ENCODE measurements at places on chromosomes 5 and 9.

DNA sequence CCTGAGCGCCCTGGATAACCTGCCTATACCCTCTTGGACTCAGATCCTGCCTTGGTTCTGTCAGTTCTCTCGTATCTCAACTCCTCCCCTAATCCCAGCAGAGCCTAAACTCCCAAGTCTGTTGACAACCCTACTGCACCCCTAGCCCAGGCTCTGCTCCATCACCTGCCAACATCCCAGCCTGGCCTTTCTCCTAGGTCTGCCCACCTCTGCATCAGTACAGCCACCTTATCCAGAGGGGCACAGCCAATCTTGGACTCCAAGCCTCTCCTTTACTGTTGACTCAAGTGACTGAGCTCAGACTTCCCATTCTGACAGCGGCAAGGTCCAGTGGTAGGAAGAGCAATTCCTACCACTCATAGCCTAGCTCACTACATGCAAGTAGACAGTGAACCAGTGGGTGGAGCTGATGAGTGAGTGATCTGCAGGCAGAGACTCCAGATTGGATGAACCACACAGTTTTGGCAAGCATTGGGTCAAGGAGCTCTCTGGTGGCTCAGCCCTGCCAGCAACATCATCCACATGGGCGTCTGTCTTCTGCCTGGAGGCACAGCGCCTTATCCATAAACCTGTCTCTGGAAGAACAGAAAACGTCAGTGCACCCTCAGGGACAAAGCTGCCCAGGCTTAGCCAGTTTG is 26.5 kb downstream of the TRMO start:
- DNase-seq = peak; percentile 64

DNA sequence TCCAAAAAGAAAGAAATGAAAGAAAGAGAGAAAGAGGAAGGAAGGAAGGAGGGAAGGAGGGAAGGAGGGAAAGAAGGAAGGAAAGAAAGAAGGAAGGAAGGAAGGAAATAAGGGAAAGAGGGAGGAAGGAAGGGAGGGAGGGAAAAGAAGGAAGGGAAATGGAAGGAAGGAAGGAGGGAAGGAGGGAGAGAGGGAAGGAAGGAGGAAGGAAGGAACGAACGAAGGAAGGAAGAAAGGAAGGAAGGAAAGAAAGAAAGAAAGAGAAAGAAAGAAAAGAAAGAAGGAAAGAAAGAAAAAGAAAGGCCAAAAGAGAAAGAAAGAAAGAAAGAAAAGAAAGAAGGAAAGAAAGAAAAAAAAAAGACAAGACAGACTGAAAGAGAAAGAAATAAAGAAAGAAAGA is 263.9 kb upstream of the ATP10B start:
- DNase-seq = no peak

DNA sequence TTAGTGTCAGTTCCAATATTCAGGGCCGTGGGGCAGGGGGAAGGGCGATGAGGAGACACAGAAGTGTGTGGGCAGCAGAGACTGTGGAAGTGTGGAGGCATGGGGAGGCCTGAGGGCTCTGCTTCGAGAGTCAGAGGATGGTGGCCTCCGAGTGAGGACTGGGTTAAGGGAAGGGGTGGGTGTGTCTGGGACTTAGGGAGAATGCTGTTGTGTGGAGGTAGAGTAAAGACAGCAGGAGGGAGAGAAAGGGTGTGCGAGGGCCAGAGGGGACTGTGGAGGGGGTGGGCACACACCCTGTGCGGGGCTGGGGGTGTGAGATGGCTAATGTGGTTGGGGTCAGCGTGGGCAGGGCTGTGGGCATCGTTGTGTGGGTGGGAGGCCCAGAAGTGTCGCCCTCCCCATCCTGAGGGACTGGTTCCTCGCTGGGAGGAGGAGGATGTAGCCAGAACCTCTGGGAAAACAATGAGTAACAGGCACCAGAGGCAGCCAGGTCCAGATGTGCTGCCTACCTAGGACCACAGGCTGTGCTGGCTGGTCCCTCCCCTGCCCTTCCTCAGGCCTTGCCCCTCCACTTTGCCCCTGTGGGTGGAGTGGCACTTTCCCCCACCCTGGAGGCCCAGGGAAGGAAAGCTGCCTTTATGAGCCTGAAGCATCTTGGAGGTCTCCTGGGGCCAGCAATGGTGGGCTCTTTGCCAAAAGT is 4.2 kb downstream of the USP20 start:
- no peak for DNase-seq

- DNase-seq = no peak
These were observed 13.9 kb upstream of the LPCAT1 start for GRCh38 chr5:1537603-1538154.

DNA sequence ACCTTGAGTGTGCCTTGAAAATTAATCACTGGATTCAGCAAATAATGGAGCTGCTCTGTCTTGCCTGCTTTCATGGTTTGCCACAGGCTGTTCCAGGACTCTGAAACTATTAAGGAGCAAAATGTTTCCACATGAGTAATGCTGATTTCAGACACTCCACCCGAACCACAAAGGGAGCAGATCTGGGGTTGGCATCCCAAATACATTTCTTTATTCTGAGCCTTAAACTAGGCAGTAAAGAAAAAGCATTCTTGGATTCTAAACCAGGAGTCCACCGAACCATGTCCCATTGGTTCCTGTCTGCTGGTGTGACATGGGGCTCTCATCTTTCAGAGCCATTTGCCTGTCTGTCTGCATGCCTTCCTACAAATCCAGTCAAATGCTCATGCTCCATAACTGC is 10.1 kb upstream of the C1QTNF3 start:
- DNase-seq = no peak

DNA sequence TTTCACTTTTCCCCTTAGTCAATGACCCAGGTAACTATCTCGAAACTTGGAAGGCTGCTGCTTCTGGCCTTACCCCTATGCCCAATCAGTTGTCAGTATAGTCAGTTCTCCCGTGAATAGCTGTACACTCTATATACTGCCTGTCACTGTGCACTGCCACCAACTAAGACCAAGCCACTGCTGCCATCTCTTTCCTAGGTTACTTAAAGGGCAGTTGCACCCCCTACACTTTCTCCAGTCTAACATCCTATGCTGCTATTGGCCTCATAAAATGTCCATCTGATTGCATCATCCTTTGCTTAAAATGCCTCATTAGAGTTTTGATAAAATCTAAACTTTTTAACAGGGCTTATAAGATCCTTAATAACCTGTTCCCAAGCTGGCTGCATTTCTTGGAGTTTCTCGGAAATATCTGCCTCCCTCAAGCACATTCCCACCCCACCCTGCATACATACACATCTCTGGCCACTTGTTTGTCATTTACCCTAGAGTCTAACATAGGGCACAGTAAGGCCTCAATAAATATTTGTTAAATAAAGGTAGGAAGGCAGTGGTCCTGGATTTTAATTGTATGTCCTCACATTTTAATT is 32.8 kb upstream of the TNFAIP8 start:
- DNase-seq = peak; percentile 49

GRCh38 chr9:131279863-131280570 is 3.7 kb upstream of the FAM78A start:
- no peak for DNase-seq

GRCh38 chr9:92181296-92181695 is 66.1 kb upstream of the SPTLC1 start:
- DNase-seq = no peak

- no peak for DNase-seq
These were observed 100.5 kb downstream of the TLE4 start for GRCh38 chr9:79672236-79672635.

- no peak for DNase-seq
These were observed 102.2 kb upstream of the SPATA31D4 start for GRCh38 chr9:81825846-81826516.

DNA sequence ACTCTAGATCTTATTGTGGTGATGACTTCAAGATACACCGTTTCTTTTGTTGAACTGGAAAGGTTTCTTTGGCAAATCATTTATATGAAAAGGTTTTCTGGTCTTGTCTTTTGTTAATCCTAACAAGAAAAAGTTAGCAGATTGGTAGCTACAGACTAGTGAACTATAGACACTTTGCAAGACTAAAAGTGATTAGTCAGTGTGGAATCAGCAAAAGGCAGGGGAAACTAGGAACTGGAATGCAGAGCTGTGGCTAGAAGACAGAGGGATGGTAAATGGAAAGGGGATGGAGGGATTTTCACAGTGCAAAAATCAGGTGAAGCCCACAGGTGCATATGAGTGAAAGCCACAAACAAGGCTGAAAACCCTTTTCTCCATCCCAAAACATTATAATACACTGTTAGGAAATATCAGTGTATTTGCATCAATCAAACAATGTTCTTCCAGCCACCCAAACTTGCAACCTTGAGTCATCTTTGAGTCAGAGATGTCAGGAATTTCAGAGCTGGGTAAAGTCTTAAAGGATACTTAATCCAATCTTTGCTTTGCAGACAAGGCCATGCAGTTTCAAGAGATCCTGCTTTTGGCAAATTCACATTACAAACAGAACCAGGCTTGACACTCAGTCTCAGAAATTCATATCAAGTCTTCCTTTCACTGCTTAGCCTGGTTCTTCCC is 52.7 kb downstream of the PLK2 start:
- no peak for DNase-seq

- no peak for DNase-seq
These were observed 207.3 kb downstream of the PARP8 start for GRCh38 chr5:50873595-50874277.

GRCh38 chr5:23071682-23072081 is 218.5 kb upstream of the CDH12 start:
- DNase-seq = no peak

- DNase-seq = no peak
These were observed 157.7 kb downstream of the FBN2 start for GRCh38 chr5:128380337-128380736.

GRCh38 chr5:173303878-173304590 is 24.2 kb downstream of the STC2 start:
- DNase-seq = no peak

DNA sequence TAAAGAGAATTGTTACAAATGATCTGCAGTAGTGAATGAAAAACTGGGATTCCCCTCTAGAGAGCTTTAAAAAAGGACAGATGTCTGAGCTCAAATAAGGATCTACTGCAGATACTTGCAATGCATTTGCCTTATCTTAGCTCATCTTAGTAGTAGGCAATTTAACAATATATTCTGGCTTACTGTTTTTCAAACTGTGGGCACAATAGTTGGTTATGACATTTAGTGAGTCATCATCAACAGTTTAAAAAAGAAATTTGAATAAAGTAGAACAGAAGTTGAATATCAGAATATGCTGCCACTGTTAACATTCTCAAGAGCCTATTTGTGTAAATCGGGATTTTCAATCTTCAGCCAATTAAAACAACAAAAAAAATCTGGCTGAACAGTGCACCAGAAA is 6.7 kb upstream of the CAST start:
- DNase-seq = no peak

- DNase-seq = peak; percentile 23
These were observed 453 bp downstream of the CPEB4 start for GRCh38 chr5:173888473-173889131.

DNA sequence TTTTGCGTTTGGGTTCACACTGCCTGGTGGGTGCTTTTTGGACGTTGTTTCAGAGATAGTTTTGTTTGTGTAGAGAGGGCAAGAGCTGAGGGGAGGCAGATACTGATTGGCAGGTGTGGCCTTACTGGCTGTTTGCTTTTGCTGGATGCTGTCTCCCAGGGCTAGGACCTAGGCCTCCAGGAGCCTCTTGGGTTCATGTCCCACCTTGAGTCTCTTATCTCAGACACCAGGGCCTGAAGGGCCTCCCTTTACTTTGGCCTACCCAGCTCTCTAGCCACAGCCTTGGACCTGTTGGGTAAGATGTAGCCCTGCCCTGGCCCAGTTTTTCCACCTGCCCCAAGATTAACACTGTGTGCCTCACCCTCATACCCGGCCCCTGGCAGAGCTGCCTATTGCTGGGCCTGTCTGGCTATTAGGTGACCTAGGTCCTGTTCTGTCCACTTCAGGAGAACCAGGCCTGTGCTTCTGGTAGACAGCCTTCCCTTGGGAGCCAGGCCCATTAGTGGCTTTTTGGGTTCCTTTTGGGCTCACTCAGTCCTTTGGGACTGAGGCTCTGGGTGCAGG is 13.4 kb downstream of the PTPA start:
- no peak for DNase-seq

- peak; percentile 52 for DNase-seq
These were observed 57.7 kb downstream of the MAPKAP1 start for GRCh38 chr9:125649315-125649714.

- DNase-seq = peak; percentile 58
These were observed 52.7 kb downstream of the RNF145 start for GRCh38 chr5:159156426-159157238.

GRCh38 chr5:132227235-132227484 is 493 bp downstream of the P4HA2 start:
- DNase-seq = no peak

GRCh38 chr9:36207546-36208012 is 16.9 kb downstream of the CLTA start:
- no peak for DNase-seq

DNA sequence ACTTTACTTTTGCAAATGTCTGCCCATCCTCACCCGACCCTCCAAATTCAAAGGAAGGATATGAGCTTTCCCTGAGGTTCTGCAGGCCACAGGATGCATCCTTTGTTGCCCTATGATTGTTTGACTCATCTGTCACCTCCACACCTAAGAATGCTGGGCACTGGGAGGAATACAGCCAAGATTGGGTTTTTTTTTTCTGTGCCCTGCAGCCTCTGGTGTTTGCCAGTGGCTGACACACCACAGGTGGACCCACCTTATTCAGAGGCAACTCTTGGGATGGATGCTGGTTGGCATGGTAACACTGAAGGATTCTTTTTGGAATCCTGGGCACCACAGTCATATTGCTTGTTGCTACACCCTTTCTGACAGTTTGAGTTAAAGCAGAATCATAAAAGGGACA is 29.7 kb downstream of the C9orf152 start:
- no peak for DNase-seq

DNA sequence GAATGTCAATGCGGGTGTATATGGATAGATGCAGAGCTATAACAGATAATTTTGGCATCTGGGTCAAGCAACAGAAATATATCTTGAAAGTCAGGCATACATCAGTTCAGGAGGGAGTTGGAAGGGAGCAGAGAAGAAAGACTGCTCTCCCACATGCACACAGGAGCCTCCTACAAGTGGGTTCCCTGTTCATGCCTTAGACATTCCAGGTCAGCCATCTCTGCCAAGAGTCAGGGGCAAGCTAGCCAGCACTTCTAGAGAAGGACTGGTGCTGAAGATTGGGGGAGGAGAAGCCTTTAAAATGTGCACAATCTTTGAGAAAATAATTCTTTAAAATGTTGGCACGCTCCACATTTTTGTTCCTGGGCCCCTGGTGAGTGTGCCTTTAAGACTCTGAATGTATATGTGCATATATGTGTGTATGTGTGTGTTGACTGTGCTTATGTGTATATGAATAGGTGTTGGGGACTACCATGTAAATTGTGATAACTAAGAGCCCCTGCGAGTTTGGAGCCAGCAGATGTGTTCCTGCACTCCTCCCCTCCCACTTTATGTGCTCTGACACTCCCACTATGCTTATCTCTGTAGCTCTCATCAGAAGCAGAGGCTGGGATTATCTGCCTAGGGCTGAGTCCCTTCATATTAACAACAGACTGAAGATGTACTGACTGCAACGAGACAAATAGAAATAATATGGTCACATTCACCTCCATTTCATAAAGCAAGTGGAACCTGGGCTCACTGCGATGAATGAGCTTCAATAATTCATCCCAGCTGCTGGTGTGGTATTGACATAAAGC is 21.5 kb upstream of the DELE1 start:
- DNase-seq = no peak

GRCh38 chr5:180207593-180207992 is 1.4 kb downstream of the RASGEF1C start:
- no peak for DNase-seq

GRCh38 chr5:160260006-160260775 is 30.9 kb downstream of the FABP6 start:
- DNase-seq = no peak

- no peak for DNase-seq
These were observed 63.3 kb upstream of the ZFAND5 start for GRCh38 chr9:72428329-72428728.

GRCh38 chr5:67246108-67246507 is 49.5 kb upstream of the CD180 start:
- DNase-seq = no peak

All from activated naive CD4-positive, alpha-beta T cell treated with anti-CD3 and anti-CD28 coated beads for 36 hours (primary cell).